T-helper 2 cell treated with Interferon-gamma antibody and Interleukin-4, amounts not matched to agents 5 μg/mL and 100 μg/mL, for 36 hours (primary cell): ENCODE measurements at places on chromosomes 1 and 21.
A peak's percentile ranks its signal among the peaks of the same experiment; 100 is the strongest.

DNA sequence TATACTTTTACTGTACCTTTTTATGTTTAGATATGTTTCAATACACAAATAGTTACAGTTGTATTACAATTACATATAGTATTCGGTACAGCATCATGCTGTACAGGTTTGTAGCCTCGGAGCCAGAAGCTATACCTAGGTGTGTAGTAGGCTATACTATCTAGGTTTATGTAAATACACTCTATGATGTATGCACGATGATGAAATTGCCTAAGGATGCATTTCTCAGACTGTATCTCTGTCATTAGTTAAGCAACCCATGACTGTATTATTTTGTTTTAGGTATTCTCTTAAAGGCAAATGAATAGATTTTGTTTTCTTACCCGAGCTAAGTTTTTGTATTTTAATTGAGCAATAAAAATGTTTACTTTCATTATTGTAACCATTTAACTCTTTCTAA, 56.4 kb downstream of the SPATA17 start:
- DNase-seq = no peak

- DNase-seq = no peak
Measured at GRCh38 chr1:244318512-244318911, 133.2 kb downstream of the ADSS2 start.

DNA sequence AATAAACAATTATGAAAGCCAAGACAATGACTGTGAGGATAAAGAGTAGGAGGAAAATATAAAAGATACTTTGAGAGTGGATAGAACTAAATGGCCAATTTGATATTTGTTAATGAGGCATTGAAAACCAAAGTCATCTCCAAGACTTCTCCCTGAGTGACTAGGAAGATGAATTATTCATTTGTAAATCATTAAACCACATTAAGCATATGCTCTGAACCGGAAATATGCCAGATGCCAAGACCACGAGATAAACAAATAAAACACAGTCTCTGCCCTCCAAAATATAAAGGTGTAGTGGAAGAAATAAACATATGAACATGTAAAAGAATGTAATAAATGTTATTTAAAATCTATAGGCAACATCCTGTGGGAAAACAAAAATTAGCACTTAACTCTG, 78.8 kb downstream of the MRPL39 start:
- no peak for DNase-seq

DNA sequence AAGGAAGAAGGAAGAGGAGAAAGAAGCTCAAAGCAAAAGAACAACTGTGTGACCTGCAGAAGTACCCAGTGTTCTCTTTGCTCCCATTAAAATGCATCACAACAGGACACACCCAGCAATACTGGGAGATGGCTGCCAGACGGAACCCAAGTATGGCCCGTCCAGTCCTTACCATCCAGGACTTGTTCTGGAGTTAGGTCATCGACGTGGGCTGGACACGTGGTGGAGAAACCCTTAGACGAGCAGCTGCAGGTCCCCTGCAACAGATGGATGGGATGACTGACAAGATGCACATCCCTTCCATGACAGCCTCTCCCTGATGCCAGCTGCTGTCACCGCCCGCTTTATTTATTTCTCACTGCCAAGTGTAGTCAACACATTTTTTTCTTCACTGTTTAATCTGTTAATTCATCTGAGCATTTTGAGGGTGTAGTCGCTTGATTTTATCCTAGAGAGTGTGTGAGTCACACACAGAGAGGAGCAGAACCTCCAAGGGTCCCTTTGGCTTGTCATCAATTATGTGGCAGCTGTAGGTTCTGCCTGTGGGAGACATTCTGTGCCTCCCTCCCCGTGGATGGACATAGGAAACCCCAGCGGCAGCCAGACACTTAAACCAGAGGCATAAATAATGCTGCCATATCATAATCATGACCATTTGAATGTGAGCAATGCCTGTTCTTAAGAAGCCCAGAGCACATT, 80.9 kb downstream of the ABCA4 start:
- DNase-seq = no peak

DNA sequence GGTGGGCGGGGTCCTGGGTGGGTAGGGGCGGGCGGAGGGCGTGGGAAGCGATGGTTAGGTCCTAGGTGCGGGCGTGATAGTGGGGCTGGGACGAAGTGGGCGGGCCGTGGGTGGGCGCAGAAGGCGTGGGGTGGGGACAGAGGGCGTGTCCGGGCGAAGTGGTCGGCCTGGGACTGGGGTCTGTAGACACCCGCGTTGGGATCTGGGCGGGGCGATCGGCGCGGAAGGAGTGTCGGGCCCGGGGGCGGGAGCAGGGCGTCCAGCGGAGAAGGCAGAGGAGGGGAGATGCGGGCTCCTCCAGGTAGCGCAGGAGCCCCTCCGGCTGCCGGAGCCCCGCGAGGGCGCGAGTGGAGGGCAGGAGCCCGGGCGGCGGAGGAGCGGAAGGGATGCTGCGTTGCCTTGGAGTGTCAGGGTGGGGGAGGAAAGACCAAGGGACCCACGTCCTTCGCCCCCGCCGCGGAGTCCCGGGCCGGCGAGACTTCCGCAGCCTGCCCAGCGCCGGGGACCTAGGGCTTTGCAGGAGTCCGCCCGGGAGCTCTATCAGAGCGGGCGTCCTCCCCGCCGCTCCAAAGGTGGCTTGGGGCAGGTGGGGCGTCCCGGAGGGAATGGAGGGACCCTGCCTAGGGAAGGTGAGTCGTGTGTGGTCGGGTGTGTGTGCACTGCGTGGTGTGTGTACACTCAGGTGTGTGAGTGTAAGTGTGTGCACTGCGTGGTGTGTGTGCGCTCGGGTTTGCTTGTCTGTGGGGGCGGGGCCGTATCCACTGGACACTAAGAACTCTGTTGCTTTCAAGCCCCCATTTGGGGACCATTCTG, 27.0 kb upstream of the PRSS38 start:
- peak; percentile 67 for DNase-seq

DNA sequence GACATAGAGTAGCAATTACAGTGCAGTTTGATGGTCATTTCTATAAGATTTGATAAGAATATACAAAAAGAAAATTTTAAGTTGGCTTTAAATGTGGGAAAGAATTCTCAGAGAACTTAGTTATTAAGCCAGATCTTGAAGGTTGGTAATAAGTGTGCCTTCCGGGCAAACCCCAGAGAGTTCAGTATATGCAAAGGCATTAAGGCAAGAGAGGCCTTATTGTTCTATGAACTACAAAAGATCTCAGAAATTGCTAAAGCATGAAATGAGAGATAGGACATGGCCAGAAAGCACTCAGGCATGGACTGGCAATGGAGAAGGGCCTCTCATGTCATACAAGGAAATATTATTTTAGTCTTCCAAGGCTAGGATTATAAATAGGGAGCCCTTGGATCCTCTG, 390.2 kb upstream of the C1orf87 start:
- no peak for DNase-seq

DNA sequence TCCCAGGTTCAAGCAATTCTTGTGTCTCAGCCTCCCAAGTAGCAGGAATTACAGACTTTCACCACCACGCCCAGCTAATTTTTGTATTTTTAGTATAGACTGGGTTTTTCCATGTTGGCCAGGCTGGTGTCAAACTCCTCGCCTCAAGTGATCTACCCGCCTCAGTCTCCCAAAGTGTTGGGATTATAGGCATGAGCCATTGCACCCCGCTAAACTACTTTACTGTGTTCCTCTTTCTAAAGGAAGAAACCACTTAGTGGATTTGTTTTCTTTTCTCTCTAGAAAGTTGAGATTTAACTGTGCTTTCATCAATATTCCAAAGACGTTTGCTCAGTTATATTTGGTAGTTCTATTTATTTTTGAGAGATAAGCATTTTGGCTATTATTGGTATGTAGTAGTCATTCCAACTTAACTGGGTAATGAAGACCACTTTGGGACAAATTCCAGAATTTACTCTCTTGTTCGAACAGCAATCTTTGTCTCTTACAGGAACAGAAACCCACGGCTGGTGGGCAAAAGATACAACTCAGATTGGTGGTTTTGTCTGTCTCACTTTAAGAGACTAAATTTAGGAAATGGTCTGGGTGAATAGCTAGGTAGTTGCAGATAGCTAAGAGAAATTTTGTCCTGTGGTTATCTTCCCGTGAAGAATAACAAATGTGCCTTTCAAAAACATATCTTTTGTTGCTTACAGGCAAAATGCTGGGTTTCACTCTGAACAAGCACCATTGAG, 103.5 kb upstream of the CD55 start:
- DNase-seq = no peak

- DNase-seq = no peak
Measured at GRCh38 chr1:109776206-109776835, 12.6 kb upstream of the EPS8L3 start.

GRCh38 chr1:47196622-47197021, 6.8 kb upstream of the PDZK1IP1 start:
- no peak for DNase-seq
